Amniotic epithelial cell (primary cell): ENCODE measurements at places on chromosomes 12 and 14.

DNA sequence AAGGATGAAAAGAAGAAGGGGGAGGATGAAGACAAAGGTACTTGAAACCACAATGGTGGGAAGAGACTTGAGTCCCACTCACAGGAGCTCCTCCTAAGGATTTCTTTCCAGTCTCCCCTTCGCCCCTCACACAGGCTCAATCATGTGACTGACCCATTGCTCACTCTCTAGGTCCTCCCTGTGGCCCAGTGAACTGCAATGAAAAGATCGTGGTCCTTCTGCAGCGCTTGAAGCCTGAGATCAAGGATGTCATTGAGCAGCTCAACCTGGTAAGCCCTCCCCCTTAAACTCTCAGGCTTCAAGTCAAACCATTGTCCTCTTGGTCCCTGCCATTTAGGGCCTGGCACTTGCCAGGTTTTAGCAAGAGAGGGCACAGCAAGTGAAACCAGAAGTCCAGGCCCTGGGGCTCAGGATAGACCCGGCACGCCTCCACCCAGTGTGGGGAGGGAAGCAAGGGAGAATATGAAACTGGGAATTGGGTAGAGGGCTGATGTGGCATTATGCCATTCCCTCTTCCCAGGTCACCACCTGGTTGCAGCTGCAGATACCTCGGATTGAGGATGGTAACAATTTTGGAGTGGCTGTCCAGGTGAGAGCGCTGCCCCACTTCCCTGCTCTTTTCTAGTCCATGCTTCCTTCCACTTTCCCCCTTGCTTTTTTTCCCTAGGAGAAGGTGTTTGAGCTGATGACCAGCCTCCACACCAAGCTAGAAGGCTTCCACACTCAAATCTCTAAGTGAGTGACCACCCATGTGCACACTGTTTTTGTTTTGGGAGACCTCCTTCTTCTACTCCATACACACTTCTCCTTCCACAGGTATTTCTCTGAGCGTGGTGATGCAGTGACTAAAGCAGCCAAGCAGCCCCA lies 1.8 kb downstream of the PSME1 start:
- DNase-seq = no peak

GRCh38 chr14:102277874-102278630 lies 26.9 kb downstream of the MOK start:
- no peak for DNase-seq

GRCh38 chr14:30223385-30223785 lies 295.7 kb upstream of the PRKD1 start:
- DNase-seq = peak; percentile 91

- no peak for DNase-seq
Measured at GRCh38 chr14:106187216-106187615, 660.8 kb downstream of the TMEM121 start.

DNA sequence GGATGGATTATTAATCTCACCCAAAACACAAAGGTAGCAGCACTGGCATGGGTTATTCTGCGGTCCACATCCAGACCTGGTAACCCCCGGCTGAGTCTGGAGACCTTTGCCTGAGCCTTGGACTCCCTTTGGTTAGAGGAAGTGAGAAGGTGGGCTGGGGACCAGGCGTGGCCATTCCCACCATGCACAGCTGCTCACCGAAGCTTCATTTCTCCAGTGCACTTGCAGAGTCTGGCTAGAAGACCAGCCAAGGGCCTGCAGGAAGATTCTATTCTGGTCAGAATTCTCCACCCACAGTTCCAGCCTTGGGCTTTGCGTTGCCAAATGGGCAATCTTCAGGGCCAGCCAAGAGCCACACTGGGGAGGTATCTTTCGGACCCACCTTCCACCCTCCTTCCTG lies 73.0 kb downstream of the LGMN start:
- DNase-seq = no peak

- peak; percentile 31 for DNase-seq
Measured at GRCh38 chr12:69026336-69026735, 93.4 kb upstream of the CPM start.

GRCh38 chr14:65075628-65076325 lies 26.5 kb downstream of the MAX start:
- DNase-seq = no peak

DNA sequence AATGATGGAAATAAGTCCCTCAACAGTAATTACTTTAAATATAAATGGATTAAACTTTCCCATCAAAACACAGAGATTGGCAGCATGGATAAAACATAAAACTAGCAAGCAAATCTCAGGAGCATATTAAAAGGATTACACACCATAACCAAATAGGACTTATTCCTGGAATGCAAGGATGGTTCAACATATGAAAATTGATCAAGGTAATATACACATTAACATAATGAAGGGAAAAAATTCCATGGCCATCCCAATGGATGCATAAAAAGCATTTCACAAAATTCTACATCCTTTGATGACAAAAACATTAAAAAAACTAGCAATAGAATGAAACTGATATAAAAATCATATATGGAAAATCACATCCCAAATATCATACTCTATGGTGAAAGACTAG lies 13.6 kb downstream of the CACNA2D4 start:
- no peak for DNase-seq

GRCh38 chr12:15928346-15928745 lies 17.2 kb downstream of the DERA start:
- DNase-seq = peak; percentile 67

GRCh38 chr14:78254911-78255461 lies 84.8 kb downstream of the NRXN3 start:
- DNase-seq = no peak

GRCh38 chr12:56633468-56634241 lies 3.5 kb upstream of the BAZ2A start:
- no peak for DNase-seq

GRCh38 chr14:58797010-58797429 lies 159.3 kb downstream of the DACT1 start:
- peak; percentile 29 for DNase-seq

- DNase-seq = no peak
Measured at GRCh38 chr14:65827520-65827919, 415.0 kb downstream of the FUT8 start.

GRCh38 chr12:46460682-46461210 lies 88.2 kb upstream of the SLC38A2 start:
- DNase-seq = no peak

GRCh38 chr12:5437589-5437988 lies 5.7 kb downstream of the NTF3 start:
- DNase-seq = no peak

DNA sequence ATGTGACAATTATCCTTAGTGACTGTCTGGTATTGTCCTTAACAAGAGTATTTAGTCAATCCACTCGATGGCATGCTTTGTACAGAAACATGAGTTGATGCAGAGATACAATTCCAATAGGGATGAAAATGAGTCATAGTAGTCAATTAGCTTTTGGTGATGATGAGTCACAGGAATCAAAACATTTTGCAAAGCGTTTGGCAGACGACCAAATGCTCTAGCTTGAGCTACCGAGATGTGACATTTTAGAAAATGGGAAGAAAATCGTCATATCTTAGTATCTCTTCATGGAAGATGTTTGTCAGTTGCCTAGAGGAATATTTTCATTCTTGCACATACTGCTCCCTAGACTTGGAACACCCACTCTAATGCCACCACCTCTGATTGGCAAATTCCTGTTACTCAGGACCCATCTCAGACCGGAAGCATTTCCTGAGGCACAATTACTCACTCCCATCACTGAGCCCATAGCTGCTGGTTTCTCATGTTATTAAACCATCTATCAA lies 95.0 kb downstream of the LMNTD1 start:
- DNase-seq = peak; percentile 59

DNA sequence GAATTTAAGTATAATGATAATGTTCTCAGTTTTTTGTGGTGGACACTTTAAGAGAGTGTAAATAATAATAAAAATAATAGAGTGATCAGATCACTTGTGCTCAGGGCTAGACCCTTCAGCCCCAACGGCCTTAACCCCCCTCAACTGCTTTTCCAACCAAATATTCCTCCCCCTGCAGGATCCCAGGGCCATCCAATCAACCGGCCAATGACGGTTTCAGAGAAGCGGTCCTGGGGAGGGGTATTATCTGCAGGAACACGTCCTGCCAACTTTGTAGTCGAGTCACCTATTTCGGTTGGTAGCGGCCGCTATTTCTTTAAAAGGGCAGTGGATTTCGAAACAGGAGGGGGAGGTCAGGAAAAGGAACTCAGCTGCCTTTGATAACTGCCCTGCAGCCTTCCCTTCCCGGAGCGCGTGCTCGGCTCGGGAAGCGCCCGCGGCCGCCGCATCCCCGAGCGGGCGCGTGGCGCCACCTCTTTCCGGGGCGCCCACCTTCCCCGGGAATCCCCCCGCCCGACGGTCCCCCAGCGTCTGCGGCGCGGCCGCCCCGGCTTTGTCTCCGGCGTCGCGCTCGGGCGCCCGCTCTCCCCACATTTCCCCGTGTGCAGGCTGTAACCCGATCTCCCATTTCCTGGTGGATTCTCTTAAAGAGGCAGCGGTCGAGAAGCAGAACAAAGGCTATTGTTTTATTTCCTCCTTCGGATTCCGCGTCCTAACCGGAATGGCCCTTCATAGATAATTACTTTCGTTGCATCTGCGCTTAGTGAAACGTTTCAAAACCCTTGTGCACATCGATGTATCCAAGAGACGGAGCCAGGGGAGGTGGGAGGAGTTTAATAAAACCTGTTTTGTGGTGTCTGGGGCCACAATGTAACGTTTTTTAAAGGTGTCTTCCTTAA lies 711 bp upstream of the ETV6 start:
- DNase-seq = peak; percentile 86

DNA sequence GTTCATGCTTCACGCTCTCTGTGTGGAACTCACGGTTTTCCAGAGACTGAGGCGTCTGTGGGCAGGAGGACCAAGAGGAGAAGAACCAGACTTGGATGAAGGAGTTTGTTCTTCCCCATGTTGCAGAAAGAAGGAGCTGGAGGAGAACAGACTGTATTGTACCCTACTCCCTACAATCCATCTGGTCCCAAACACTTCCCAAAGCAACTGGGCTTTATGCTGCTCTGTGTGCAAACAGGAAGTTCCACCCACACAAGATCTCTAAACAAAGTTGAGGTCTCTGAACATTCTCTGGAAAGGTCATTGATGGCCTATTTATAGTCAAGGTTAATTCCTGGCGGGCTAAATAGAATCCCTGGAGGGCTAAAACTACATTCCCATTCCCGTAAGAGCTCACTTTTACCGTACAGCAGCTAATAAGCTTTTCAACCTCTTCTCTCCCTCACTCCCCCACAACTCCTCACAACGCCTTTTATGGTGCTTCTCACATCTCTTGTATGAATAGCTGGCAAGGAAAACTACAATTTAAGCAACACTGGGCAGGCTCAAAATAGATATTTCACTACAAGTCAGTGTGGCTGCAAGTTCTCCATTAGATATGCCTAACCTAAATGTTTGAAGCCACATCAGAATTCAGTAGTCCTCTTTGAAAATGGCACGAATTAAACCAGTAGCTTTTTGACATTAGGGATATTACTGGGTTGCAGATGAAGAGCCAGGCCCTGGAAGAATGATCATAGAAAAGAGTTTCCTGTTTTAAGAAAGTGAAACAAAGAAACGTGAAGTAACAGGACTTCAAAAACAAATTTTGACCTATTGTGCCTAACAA lies at the start of gene A2M:
Gene A2M, minus strand, starts transcription at position 189 of the 829 bp plus-strand sequence. Its CDS starts 70 bp downstream, at position 119.
- no peak for DNase-seq

- peak; percentile 25 for DNase-seq
Measured at GRCh38 chr12:69068448-69068847, 135.5 kb upstream of the CPM start.

- no peak for DNase-seq
Measured at GRCh38 chr12:41966916-41967315, 177.8 kb downstream of the GXYLT1 start.

DNA sequence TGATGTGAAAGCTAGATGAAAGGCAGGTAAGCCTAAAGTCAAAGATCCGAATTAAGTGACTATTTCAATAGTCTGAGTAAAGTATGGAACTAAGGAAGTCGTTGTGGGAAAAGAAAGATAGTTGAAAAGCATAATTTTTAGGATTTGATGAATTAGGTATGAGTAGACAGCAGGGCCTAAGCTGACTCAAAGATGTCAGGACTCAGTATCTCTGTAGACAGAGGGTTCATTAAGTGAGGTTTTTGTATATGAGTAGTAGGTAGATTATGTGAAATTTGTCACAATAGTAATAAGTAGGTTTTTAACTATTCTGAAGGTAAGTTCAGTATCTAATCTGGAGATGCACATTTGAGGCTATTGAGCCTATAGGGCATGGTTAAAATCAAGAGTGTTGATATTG lies 196.4 kb downstream of the RASSF9 start:
- DNase-seq = no peak

DNA sequence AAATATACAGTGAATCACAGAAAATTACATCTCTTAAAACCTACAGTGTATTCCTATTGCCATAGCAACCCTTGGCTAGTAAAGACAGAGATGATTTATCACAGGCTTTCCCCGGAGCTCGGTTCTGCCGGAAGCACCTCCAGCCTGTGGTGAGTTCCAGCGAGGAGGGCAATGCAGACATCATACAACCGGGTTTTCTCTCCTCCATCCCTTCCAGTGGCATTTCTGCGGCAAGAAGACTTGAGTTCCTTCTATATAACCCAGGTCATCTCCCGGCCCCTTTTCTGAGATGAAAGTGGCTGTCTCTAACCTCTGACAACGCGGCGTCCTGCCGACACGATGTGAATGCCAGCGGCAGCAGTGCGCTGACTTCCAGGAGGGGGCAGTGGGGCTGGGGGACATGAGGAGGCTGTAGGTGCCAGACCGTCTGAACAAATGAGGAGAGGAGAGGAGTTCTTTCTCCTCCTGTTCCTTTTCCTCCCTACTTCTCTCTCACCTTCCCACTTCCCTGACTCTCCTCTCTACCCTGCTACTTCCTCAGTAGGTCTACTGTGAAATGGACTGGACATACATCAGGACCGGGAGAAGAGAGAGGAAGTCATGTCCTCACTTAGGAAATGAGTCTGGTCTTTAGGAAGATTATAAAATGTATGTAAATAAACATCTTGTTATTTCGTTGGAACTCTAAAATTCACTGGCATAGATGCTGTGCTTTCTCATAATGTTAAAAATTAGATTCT lies 68.6 kb upstream of the MAX start:
- peak; percentile 89 for DNase-seq

- peak; percentile 96 for DNase-seq
Measured at GRCh38 chr14:31947680-31948595, 129.2 kb upstream of the ARHGAP5 start.

GRCh38 chr12:92690601-92691000 lies 12.2 kb upstream of the PLEKHG7 start:
- DNase-seq = no peak

DNA sequence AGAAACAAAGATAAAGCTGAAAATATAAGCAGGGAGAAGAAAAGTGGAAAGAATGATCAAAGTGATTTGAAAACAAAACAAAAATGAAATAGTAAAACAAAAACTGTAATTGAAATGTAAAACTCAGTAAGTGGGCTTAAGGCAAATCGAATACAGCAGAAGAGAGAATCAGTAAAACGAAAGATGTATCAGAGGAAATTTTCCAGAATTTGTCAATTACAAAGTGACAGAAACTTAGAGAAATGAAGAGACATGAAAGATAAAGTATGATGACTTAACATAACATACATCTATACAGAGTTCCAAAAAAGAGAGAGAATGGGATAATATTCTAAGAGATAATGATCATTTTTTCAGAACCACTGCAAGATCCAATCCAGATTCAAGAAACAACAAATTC lies 10.5 kb downstream of the ZFC3H1 start:
- no peak for DNase-seq

GRCh38 chr12:65756956-65757511 lies 67.2 kb upstream of the HMGA2 start:
- DNase-seq = no peak

GRCh38 chr12:67111182-67111581 lies 158.0 kb upstream of the CAND1 start:
- no peak for DNase-seq

GRCh38 chr14:72590577-72590976 lies 303.3 kb downstream of the DPF3 start:
- DNase-seq = no peak
